Transverse colon (tissue), 4 donors: ENCODE measurements at places on chromosomes 16 and 17. TPM values are rescaled to one million over a fixed set of nuclear protein-coding genes. Genes with fewer than 3 reads are reported as not detected.

The HSD17B2 gene
- 9.6 TPM for total RNA-seq

- no peak for DNase-seq
Observed at GRCh38 chr17:2903193-2903974, 107.1 kb downstream of the RAP1GAP2 start.

- DNase-seq, result no peak
Observed at GRCh38 chr16:20049831-20050230, 23.9 kb downstream of the GPR139 start.

DNA sequence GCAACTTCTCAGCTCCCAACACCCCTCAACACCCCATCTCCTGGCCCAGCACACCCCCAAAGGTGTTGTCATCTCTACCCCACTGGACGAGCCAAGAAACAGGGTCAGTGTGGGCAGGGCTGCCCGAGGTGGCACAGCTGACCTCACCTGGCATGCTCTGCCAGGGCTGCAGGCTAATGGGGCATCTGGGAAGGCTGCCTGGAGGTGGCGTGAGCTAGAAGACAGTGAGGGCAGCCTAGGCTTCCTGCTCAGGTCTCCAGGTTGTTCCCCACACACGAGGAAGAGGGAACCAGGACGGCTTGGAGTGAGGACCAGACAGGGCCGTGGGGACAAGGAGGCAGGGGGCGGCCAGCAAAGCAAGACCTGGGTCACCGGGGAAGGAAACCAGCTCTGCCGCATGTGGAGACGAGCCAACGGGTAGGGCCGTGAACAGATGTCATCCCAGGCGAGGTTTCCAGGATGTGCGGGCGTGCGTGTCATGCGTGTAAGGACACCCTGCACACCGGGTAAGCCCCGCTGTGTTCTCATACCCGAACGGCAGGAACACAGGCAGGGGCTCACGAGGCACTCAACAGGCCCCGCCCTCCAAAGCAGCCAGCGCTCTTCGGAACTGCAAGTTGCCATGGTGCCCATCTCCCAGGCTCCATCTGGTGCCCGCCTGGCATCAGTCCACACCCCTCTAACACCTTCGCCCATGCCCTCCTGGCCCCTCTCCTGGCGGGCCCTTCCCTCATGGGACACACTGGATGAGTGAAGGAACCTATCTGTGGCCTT lies 29.6 kb upstream of the PVALEF start:
- no peak for DNase-seq

GRCh38 chr17:20273741-20274500 lies 193.4 kb downstream of the LGALS9B start:
- DNase-seq, result no peak

DNA sequence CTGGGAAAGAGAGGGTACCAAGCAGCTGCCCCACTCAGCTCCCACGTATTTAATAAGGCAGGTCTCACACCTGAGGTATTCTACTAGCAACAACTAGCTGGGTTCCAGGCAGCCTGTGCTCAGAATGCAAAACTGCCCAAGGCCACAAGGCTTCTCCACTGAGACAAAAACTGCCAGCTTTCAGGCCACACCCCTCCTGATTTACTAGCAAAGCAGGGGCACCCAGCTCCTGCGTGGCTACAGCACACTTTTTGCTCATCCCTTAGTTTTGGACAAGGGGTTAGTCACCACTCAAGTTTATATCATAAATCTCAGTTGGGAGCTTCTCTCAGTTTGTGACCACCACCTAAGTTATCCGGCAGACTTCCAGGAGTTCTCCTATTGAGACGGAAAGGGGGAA lies 494.6 kb downstream of the CDH11 start:
- no peak for DNase-seq
